Brain pericyte (primary cell): ENCODE measurements at places on chromosomes 13 and 19.

DNA sequence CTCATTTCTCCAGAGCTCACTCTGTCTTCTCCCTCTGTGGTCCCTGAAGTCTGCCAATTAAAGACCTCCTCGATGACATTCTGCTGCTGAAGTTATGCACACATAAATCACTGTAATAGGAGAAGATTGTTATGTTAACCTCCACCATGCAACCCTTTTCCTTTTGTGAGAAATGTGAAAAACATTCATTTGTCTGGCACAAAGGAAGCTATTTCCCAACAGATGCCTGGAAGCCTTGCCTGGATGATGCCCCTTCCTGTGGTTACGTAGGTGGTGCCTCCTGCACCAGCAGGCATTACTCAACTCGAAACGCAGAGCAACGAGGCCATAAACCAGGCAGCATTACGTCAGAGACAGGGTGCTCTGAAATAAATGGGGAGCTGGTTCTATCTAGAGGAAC lies 327.4 kb upstream of the ZNF507 start:
- no peak for DNase-seq

DNA sequence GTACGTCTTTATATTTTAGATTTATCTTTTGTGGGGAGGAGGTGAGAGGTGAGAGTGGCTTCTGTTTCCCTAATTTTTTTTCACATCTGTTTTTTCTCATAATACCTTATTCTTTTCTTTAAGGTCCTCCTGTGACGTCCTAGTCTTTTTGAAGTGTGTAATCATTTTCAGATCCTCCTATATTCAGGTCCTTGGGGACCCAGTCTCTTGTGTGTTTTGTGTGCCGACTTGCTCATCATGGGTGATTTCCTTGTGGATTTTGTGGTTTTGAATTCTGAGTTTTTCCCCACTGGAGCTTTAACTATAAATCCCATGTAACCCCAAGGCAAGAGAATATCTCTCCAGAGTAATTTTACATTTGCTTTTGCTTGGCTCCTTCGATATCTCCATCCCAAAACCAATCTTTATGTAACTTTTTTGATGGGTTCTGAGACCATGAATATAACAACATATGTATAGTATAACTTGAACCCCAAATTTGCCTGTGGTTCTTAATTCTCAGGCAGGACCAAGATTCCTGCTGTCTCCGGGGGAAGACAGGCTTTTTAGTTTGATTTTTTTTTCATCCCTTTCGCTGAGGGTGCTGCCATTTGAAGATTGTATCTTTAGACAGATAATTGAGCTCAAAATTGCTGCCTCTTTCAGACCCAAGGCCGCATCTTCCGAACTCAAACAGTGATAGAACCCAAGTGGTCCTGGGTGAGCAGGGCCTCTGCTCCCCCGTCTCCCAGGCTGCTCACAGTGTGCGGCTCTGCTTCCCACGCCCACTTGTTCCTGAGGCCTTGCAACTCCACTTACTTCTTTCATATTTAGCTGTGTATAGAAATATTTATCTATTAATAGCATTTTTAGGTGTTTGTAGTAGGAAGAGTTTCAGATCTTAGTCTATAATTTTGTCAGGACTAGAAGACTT lies 59.1 kb upstream of the GPR183 start:
- DNase-seq, result no peak

GRCh38 chr13:36344886-36345437 lies 1.2 kb downstream of the SPART start:
- no peak for DNase-seq

GRCh38 chr13:59641817-59642216 lies 521.9 kb downstream of the DIAPH3 start:
- DNase-seq, result no peak

DNA sequence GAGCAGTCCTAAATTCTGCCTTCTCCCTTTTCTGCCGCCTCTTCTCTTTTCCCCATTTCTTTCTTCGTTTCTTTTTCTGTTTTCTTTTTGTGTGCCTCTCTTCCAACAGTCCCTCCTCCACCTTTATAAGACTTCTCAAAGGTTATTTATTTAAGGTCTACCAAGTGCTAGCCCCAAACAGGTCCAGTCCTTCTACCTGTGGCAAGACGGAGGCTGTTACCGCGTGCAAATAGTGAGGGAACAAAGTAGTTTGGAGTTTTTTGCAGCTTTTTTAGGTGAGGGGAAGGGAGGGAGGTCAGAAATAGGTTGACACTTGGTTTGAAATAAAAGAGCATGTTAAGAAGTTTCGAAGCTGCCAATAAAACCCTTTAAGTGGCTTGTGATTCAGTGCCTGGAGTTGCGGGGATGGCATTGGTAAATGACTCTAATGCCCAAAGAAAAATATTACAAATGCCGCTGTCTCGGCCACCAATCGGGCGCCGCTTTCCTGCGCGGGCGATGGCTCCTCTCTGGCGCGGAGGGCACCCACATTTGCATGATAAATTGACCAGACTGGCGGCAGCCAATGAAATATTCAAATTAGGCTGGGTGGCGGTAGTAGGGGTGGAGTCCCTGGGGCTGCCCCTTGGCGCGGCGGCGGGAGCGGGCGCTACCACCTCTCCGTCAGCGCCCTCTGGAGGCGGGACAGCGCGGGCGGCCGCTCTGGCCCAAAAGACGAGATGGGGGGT lies 7.5 kb upstream of the TSHZ3 start:
- DNase-seq, result no peak
